ENCODE measurements at places on chromosomes 1 and 21.

DNA sequence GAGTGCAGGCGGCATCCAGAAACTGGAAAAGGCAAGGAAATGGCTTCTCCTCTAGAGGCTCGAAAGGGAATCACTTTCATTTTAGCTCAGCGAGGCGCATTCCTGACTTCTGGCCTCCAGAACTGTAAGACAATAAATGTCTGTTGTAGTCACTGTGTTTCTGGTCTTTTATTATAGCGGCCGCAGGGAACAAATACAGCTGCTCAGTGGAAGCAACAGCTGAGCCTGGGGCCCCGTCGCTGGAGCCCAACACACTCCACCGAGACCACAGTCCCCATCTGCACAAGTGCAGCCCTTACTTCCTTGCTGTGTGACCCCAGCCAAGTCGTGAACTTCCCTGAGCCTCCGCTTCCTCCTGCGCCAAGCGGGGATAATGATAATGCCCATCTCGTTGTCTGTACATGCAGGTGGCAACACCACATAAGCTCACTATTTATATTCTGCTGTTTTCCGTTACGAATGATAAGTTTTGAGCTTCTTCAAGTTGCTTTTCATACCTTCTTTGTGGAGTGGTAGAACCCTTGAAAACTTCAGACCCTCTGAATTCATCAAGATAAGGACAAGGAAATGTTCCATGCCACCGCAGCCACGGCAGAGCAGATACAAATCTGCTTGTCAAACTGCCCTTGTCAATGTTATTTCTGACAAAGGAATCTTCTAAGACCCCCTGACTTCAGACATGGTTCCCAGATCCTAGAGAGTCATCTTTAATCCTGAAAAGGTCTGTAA is 3.2 kb upstream of the LAPTM5 start:
- DNase-seq: peak; percentile 72

DNA sequence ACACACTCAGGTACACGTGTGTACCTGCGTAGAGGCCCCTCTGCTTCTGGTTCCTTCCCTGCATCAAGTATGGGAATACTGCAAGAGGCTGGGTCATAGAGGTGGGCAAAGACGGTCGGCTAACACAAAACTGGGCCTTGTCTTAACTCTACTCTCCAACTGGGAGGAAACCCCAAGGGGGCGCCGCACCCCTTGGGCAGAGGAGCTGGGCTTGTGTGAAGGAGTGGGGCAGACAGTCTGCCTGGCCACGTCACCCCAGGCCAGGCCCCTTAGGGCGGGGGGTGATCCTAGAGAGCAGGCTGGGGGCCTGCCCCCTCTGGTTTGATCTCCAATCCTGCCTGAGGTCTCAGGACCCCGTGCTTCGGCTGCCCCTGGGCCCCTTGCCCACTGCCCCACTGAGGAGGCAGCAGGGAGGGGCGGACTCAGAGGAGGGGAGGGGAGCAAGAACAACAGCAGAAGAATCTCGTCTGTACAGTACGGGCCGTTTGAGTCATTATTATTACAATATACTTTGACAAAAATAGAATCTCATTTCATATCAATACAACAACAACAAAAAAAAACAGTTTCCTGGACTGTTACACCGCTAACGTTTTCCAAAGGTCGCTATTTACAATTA is 34.7 kb downstream of the MEF2D start:
- DNase-seq: no peak

DNA sequence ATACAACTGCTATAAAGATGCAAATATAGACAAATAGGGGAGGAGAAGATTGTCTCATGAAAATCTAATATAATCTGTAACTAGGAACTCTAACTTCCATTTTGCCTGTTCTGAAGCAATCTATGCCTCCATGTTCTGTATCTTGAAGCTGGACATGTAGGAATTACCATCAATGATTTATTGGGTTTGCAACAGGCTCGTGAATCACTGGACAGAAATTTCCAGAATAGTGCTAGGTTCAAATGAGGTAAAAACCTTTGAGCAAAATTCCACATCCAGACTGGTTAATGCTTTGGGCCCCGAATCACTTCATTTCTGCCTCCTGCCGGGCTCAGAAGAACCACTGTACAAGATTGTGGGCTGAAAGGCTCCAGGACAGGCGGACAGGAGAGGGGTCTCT is 110.7 kb upstream of the CTTNBP2NL start:
- no peak for DNase-seq

GRCh38 chr1:215273838-215274516 is 191.4 kb downstream of the KCNK2 start:
- DNase-seq: no peak

GRCh38 chr1:38834937-38835827 is 24.4 kb downstream of the RRAGC start:
- DNase-seq: peak; percentile 78

GRCh38 chr1:97489834-97490233 is 431.0 kb downstream of the DPYD start:
- no peak for DNase-seq

- no peak for DNase-seq
Observed at GRCh38 chr1:161374373-161374772, 6.7 kb upstream of the CFAP126 start.

- no peak for DNase-seq
Observed at GRCh38 chr1:205616563-205617293, 15.1 kb downstream of the ELK4 start.

GRCh38 chr1:191043066-191043465 is 565.4 kb upstream of the BRINP3 start:
- DNase-seq: no peak

DNA sequence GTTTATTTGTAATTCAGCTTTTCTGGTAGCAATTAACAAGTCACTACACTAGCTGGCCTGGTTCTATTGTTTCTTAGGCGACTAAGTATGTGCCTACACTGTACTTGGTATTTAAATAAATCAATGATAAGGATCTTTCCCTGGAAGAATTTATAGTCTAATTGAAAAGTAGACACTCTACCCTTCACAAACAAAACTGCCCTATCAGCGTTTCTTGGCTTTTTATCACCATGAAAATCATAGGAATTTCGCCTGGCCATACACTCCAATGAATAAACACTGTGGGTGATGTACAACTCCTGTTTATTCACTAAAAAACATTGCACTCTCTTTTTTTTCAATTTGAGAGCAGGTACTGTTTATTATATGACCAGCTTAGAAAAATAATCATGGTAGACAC is 702.9 kb upstream of the ADGRL2 start:
- no peak for DNase-seq

- no peak for DNase-seq
Observed at GRCh38 chr1:43512133-43512532, 18.6 kb upstream of the PTPRF start.

DNA sequence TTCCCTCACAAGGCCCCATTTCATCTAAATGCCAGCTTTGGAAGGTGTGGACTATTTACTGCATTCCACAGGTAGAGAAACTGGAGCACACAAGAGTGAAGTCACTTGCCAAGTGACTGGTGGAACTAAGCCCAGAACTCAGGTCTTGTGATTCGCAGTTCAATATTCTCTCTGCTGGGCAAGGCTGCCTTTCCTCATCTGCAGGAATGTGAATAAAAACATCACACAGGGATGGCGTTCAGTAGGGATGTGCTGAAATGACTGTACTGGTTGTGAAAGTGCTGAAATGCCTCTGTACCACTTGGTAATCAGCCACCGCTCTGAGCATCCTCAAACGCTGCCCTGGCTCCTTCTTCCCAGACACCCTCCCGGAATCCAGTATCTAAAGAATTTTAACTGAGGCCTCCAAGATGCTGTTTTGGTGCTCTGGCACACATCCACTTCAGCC is 145.6 kb downstream of the HIVEP3 start:
- peak; percentile 49 for DNase-seq

DNA sequence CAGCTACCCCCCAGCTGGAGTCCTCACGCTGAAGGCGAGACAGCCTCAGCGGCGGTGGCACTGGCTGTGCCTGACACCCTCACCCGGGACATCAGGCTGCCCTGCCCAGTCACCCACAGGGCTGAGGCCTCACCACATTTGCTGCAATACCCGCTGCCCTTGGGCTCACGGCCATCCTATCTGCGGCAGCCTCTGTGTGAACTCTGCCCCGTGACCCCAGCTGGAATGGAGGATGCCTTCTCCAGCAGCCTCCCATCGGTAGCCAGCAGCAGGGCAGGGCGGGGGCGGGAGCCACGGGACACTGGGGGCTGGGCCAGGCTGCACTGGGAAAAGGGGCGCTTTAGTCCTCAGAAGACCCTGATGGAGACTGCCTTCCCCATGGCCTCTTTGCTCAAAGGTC is 112.4 kb upstream of the ZBTB40 start:
- DNase-seq: no peak
